Thyroid gland (tissue), 4 donors: ENCODE measurements at places on chromosomes 2 and 18. TPM values are rescaled to one million over a fixed set of nuclear protein-coding genes. Genes with fewer than 3 reads are reported as not detected.

DNA sequence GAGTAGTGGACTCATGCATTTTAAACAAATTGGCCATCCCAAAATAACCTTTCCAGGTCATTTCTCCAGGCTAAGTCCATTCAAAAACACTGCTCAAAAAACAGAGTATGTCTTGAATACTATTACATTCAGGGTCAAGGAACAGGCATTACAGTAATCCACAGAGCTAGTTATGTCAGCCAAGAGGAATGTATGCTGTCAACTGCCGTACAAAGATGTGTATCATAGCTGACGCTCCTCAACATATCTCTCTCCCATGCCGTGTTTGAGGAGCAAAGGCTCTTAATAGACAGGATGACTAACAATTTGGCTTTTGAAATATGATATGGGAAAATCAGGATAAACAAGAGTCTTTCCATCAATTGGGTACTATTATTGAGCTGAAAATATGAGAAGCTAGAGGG is 68.8 kb upstream of the KCTD1 start:
- no peak for DNase-seq

Gene CHRNG
- total RNA-seq, result not detected

DNA sequence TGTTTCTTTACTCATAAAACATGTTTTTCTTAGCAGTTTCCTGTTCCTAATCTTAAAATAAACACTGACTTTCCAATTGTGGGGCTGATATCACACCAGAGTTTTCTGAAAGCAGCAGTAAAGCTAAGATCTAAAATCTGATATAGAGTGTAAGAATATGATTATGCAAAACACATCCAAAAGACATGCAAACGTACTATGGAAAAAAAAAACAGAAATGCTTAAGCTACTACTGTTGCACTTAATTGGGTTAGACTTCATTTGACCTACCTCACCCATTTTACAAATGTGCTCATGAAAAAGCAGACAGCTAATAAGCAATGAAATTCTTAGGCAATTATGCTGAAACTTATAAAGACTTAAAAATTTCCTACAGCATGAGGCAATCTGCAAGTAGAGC is 10.5 kb downstream of the CYTIP start:
- DNase-seq, result no peak

GRCh38 chr2:47056868-47057686 is 98.0 kb downstream of the STPG4 start:
- DNase-seq, result peak; percentile 37
